ENCODE measurements at places on chromosomes 1 and 21.

- DNase-seq: no peak
These were observed 49.8 kb downstream of the PGBD5 start for GRCh38 chr1:230376296-230376695.

DNA sequence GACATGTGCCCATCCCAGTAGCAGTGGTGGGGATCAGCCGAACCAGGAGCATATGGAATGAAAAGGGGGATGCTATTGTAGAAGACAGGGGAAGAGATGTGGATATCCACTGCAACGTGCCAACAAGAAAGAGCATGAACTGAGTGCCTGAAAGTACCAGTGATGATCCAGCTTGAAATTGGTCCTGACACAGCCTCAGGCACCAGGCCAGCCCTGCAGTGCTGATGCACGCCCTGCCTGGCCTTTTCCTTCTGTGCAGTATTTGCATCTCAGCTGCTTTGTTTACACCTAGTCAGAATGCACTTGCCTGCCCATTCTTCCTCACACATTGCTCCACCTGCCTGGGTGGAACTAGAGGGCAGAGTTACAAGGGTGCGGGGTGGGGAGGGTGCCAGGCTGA is 50.3 kb upstream of the ARTN start:
- no peak for DNase-seq

DNA sequence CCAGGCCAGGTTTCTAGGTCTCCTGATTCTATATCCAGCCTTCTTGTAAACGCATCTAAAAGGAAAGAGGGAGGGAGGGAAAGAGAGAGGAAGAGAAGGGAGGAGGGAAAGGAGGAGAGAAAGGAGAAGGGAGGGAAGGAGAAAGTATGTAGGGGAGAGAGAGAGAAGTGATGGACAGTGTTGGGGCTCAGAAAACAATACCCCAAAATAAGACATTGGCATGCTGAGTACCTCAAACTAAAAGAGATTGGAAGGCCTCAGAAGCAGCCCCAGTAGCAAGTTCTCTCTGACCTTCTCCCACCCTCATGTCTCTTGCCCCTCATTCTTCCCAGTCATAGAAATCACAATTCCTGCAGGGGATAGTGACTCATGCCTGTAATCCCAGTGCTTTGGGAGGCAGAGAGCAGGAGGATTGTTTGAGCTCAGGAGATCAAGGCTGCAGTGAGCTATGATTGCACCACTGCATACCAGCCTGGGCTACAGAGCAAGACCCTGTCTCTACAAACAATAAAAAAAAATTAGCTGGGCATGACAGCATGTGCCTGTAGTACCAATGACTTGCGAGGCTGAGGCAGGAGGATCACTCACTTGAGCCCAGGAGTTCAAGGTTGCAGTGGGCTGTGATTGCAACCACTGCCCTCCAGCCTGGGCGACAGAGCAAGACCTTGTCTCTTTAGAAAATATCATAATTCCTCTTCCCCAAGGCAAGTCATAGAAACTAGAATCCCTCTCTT is 51.2 kb downstream of the DNTTIP2 start:
- DNase-seq: no peak

DNA sequence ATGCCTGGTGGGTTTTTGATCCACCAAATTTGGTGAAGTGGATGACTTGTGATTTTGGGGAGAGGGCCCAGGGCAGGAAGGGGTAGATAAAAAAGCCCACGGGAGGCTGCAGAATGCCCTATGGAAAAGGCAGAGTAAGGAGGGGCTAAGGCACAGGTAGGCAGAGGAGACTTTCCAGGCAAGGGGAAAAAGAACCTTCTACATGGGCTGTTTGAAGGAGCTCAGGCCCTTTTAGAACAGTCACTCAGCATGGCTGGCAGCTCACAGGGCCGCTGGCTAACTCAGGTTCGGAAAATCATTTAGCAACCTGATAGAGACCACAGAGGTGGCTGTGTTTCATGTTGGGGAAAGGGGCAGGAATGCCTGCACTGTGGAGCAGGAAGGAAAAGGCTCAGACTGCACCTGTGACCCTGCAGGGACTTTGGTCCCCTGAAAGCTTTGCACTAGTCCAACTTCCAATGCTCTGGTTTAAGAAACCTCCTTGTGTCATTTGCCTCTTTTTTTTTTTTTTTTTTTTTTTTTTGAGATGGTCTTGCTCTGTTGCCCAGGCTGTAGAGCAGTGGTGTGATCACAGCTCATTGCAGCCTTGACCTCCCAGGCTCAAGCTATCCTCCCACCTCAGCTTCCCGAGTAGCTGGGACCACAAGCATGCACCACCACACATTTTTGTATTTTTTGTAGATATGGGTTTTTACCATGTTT is 58.5 kb upstream of the ENAH start:
- no peak for DNase-seq

GRCh38 chr1:68113966-68114365 is 63.5 kb upstream of the DIRAS3 start:
- DNase-seq: no peak

- DNase-seq: no peak
These were observed 204.9 kb downstream of the MRPL39 start for GRCh38 chr21:25402134-25402961.

GRCh38 chr1:61638911-61639605 is 85.9 kb downstream of the TM2D1 start:
- peak; percentile 21 for DNase-seq

- DNase-seq: no peak
These were observed 32.7 kb downstream of the EPHA10 start for GRCh38 chr1:37732111-37732780.

DNA sequence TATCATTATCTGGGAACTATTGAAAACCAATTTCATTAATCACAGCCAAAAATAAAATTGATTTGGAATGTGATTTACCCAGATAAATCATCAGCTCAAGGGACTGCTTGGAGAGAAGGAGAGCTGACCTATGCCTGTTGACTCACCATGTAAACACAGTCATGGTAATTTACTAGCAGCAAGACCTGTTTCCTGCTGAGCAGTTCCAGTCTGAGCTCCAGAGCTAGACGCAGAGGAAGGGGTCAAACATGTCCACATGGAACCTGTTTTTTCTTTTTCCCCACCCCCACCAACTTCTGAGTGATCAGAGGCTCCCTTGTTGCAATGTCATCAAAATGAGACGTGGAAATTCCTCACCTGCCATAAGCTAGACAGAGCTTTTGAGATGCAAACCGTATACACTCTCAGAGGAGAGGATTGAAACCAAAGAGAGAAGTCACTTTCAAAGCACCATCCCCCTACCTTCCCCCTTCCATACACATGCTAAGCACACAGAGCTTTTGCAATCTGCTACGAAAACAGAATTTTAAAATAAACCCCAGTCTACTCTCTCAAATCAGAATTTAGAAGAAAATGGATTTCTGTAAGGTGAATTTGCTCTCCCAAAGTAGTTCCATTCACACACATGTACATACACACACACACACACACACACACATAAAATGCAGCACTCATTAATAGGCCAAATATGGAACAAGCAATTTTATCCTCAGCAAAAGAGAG is 55.9 kb upstream of the PTGFRN start:
- no peak for DNase-seq

DNA sequence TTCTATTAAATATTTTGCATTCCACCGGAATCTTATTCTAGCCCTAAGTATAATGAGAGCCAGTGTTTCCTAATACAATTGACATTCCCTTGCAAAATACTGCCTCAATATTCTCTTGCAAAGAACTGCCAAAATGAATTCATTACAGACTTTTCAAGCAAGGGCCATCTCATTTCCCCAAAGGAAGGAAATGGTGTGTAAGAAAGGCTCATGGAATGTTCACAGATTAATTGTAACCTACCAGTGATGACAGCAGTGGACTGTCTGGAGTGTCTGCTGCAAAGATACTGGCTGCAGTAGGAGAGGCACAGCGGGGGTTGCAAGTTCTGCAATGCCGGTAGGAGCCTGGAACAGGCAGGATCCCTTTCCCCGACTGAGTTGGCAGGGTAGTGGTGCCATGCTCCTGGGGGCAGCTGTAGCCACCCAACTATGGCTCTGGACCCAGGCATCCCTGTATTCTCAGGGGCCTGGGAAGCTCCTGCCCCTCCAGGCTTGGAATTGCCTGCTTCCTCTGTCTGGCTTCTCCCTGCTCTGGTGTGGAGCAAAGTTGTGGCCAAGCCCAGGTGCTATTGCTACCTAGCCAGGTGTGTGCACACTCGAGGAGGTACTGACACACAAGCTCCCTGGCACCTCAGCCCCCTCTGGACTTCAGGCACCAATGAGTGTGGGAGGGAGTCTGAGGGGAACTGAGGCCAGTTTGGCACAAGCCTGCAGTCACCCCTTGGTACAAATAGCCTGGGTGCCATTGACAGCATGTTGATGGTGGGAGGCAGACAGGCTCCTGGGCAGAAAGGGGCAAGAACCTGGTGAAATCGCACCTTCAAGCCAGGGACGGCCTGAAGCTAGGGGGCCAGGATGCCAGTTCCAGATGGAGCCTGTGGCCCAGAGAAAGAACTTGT is 1371.0 kb downstream of the KCNT2 start:
- peak; percentile 45 for DNase-seq

GRCh38 chr1:199208847-199209246 is 570.0 kb downstream of the PTPRC start:
- no peak for DNase-seq

DNA sequence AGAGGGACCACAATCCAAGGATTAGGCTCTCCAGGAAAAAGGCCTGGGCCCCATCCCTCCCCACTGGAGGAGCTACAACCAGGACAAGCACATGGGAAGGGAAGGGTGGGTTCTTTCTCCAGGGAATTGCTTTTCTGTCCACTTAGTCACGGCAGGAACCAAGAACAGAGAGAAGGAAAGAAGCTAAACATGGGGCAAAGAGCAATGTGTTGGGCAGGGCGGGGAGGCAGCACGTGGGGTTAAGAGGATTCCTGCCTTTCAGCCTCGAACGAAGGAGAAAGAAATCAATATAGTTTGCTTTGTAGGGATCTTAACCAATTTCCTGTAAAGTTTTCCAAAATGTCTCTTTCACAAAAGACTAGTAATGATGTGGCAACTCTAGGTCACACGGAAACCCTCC is 21.7 kb downstream of the ERI3 start:
- DNase-seq: no peak

- DNase-seq: no peak
These were observed 76.2 kb upstream of the TEKT2 start for GRCh38 chr1:36007741-36008140.

DNA sequence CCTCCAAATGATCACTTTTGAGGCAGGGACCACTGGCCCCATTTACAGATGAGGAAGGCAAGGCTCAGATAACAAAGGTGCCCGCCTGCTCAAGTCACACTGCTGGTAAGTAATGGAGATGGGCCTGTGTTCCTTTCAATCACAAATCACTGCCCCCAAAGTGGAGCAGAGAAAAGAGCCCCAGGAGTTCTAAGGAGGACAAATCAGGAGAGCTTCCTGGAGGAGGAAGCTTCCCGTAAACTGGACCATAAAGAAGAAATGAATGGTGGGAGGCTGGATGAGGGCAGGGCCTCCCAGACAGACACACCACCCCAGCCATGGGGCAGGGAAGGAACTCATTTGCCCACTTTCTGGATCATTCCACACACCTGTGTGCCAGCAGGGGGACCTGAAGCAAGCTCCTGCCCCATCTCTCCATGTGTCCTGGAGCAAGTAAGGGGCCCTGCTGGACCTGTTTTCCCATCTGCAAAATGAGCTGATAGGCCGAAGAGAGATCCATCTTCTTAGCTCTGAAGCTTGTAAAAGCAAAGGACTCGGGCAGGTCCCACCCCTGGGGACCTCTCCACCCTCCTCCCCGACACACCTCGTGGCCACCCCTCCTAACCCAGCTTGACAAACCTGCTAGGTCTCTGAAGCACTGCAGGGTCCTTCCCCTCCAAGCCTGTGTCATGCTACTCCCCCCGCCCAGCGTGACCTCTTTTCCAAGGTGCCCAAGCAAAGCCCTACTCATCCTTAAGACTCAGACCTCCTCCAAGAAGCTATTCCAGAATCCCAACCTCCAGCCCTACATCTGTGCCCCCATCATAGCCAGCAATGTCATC is 5.5 kb downstream of the LAPTM5 start:
- DNase-seq: no peak

- no peak for DNase-seq
These were observed 105.3 kb downstream of the PGBD5 start for GRCh38 chr1:230320804-230321203.

DNA sequence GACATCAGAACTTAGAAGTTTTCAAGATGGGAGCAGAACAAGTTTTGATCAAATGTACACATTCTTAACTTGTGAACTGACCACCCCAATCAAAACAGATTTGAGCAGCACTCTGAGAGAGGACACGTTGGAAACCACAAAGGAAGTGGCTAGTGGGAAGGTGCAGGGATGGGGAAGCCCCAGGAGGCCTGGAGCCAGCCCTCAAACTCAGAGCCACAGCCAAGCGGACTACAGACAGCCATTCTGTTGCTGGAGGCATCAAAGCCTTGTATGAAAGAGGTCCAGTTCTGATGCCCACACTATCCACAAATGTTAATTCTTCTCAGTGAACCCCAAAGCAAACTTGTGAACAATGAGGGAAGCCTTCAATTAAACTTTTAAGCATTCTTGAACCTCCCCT is 143.6 kb upstream of the RAB4A start:
- no peak for DNase-seq

- DNase-seq: peak; percentile 71
These were observed 755 bp upstream of the THRAP3 start for GRCh38 chr1:36223381-36223995.
